ENCODE measurements at places on chromosomes 2 and 18.

DNA sequence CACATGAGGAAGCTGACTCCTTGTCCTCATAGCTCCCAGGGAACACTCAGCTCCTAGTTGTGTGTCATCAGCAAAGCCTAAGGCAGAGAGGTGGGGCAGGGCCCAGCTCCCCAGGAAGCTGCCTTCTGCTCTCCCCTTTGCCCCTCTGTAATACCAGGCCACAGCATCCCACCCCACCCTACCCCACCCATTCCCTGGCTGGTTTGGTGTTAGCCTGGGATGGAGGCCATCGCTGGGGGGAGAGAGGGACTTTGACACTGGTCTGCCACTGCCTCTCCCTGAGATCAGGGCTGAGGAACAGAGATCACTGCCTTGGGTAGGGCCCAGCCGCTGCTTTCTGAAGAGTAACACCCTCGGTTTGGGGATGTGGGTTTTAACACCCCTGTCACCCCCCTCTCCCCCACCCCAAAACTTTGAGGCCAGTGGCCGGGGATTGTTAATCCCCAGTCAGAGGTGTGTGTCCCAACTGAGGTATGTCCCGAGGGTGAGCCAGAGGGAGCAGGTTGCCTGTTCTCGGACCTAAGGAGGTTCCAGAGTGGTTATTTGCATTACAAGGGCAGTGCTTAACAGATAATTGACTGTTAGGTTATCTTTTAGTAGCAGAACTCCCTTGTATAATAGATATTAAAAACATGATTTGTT, 41.4 kb downstream of the TET3 start:
- DNase-seq: no peak

GRCh38 chr2:221747289-221747972, 175.3 kb upstream of the EPHA4 start:
- no peak for DNase-seq

- DNase-seq: no peak
These were observed 20.5 kb downstream of the MLPH start for GRCh38 chr2:237507512-237507911.

DNA sequence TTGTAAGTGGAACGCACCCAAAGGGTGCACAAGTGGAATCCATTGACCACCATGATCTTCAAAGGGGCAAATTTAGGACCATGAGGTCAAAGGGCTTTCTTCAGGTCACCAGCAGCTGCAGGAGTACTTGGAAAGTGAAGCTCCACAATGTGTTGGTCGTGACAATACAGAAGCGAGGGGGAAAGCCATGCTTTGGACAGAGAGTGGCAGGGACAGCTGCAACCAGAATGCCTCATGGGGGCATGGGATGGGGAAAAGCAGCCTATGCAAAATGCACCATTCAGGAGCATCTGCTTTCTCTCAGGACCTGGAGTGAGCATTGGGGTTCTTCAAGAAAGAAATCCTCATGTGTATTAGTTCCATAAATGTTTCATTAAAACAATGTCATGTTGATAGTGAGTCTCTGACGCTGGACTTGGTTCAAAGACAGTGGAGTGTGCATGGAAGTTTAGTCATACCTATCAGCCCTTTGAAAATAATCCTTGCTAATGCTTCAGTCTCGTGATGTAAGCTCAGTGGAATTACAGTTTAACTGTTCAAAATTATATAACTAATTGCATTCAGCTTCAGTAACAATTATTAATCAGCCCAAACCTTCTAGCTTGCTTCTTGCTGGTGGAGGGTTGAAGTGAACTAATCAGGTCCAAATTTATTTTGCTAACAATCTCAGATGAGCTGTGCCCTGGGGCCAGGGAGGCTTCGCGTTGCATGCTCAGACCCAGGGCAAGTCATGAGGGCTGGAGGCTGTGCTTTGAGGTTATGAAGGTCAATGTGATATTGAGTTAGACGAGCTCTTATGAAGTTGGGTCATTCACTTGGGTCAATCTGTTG, 41.6 kb downstream of the ACKR3 start:
- no peak for DNase-seq

DNA sequence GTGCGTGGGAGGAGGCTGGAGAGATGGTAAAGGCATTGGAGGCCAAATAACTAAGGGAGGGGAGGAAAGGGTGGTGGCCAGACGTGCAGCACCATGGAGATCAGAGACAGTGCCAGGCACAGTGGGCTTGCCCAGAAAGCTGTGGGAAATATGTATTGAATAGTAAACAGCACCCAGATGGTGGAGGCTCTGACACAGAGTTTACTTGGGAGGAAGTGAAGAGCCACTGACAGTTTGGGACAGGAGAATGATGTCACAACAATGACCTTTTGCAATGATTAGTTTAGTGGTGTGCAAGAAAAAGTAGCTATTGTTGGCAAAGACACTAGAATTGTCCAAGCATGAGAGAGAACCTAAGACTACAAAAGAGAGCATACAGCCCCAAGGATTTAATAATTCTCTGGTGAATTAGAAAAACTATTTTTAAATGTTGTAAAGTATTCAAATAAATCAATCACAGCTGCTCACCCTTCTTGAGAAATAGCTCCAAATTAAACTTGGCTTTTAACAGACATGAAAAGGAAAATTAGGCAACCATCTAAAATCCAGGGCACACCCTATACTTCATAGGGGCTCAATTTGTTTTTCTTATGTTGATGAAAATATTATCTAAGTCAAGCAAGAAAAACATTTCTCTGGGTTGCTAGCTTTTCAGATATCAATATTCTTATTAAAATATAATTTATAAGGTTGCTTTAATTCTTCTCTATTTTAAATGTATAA, 458.7 kb upstream of the HNRNPA3 start:
- DNase-seq: no peak

DNA sequence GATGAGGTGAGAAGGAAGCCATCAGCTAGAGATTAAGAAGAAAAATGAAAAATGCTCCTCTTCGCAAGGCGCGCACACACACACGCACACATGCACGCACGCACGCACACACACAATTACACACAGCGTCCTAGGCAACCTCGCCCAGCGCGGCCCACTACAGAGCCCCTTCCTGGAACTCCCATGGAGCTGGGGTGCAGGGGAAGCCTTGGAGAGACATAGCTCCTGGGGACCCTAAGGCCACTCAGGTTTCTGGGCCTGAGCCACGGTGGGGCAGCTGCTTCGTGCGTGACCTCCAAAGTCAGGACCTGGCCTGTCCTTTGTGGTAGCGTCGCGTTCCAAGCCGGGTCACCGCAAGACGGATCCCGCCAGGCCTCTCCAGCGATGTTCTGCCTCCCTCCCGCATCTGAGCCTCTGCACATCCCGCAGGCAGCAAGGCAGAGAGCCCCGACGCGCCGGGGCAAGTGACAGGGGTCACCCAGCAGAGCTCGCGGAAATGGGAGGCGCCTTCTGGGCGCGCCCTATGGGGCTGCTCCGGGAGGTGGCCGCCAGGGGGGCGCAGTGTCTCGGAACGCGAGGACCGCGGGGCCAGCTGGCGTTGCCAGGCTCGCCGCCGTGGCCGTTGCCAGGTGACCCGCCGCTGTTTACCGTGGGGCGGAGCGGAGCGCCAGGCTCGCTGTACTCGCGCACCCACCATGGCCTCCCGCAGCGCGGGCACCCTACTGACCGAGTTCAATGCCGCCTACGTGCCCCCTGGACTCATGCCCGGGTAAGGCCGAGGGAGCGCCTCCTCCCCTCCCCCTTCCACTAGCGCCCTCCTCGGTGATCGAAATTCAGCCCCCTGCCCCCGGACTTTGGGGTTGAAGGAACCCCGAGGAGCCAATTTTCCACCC, 79.0 kb downstream of the CIB4 start:
- no peak for DNase-seq

- DNase-seq: no peak
These were observed 118.2 kb downstream of the ZNF521 start for GRCh38 chr18:25233528-25234321.

DNA sequence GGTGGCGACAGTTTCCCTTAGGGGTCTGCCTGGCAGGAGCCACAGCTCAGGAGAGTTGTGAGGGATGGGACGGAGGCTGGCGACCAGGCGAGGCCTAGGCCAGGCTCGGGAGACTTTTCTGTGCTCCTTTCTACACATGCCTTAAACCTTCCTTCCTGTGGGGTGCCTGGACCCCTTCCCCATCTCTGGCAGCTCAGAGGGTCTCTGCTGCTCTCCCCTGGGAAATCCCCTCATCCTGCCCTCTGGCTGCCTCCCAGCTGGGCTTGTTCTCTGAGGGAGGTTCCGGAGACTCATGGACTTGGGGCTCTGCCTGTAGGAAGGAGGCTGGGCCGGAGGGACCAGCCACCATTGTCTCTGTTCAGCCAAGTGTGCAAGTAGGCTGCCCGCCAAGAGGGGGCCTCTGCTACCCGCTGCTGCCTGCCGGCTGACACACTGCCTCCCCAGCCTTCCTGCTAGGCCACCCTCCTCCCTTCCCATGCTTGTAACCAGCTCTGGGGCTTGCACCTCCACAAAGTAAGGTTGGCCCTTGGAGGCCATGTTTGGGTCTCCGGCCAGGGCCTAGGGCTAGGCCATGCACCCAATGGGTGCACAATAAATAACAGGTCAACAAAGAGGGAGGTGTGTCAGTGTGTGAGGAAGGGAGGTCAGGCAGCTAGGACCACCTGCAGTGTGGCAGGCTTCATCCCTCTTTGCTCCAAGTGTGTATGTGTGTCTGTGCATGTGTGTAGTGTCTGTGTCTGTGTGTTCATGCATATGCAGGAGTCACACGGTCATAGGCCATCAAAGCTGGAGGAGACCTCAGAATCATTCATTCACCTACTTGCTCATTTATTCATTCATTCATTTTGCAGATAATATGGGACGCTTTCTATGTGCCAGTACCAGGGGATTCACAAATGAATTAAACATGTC, 28.8 kb downstream of the PSD4 start:
- DNase-seq: no peak

DNA sequence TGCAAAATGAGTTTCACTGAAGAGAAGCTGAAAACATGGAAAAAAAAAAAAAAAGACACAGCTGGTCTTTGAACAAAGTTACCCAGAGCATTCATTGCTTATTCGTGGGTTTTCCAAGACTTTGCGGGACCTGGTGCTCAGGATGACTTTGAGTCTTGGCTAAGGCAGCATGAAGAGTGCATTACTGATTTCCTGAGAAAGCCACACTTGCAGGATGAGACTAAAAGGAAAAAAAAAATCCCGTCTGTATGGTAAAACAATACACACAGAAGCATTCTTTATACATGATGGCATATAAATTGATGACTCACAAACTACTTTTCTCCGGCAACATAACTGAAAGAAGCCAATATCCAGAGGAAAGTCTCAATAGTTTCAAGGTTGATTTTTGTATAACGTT, 195.4 kb downstream of the SPP2 start:
- DNase-seq: no peak

GRCh38 chr18:21452796-21453510, 147.6 kb downstream of the ESCO1 start:
- DNase-seq: no peak

DNA sequence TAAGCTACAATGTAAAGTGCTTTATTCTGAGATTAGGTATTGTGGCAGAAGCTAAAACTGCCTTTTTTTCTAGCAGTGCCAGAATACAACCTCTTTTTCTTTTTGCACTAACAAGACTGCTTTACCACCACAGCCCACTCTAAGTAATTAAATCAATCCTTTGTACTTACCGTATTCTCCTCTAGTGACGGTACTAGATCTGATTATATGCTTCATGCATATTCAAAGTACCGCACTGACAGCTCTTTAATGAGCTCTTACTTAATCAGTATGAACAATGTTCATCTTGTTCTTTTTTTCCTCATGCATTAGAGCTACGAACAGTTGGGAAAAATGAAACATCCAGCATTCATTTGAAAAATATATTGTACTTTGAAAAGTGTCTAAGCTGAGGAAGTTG, 16.1 kb upstream of the OTX1 start:
- DNase-seq: no peak

GRCh38 chr18:11064106-11064505, 85.3 kb downstream of the PIEZO2 start:
- no peak for DNase-seq

DNA sequence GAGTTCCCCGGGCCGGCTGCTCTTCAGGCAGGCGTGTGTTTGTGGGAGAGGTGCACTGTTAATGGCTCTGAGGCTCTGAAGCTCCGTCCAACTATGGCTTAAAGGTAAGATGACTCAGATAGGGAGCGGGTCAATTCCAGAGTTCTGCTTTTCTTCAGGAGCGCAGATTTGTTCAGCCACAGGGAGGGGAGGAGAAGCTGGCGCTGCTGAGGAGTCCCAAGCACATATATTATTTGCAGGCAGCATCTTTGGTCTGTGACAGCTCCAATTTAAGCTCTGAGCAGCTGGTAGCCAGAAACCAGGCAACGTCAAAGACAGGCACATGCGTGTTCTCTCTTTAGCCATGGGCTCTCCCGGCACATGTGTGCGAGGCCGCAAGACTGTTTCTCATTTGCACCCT, 229.2 kb downstream of the BCL2 start:
- no peak for DNase-seq

DNA sequence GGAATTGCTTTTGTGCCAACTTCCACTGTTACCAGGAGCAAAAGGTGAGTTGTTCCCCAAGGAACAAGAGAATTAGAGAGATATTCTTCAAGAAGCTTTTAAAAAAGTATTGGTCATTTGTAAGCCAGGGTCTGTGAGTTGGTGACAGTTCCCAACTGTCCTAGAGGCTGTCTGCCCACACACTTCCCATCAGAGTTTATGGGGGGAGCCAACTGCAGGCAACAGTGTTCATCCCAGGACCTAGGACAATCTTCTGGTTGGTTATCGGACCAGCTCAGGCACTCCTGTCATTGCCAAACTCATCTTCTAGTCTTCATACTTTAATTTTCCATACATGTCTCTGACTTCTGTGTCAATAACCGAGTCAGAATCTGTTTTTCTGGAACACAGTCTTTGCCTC, 47.5 kb upstream of the SLC8A1 start:
- DNase-seq: no peak
